ENCODE measurements at places on chromosomes 6 and 20.

DNA sequence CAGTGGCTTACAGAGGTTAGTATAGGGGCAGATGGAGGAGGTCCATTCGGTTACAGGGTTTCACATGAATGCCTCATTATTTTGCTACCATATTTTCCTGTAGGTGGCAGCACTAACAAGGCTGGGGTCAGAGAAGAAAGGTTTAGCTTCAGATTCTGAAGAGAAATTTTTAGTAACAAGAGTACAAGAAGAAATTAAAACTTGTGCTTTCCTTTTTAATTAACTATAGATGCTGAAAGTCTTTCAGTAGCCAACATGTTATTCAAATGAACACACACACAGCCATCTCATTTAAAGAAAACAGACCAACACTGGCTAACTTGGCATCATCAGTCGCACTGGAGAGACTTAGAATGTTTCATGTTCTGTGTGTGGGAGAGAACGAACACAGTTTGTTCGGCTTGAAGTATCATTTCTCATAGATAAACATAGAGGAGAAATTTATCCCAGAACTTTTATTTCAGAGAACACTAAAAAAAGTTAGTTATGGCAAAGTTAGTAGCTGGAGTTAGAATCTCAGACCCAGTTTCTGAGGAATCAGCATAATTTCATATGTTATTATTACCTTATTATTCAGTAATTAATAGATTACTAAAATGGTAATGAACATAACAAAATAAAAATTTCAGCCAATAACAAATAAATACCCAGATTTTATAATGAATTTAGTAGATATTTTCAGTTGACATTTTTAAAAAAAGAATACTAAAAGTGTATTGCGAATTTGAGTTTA, 314.0 kb upstream of the RSPO3 start:
- DNase-seq, result peak; percentile 44

- no peak for DNase-seq
Measured at GRCh38 chr20:33910529-33911327, 83.0 kb upstream of the RALY start.

- DNase-seq, result no peak
Measured at GRCh38 chr20:32019156-32019510, 8.9 kb downstream of the CCM2L start.

GRCh38 chr6:34231566-34232336, 4.9 kb upstream of the HMGA1 start:
- DNase-seq, result no peak

DNA sequence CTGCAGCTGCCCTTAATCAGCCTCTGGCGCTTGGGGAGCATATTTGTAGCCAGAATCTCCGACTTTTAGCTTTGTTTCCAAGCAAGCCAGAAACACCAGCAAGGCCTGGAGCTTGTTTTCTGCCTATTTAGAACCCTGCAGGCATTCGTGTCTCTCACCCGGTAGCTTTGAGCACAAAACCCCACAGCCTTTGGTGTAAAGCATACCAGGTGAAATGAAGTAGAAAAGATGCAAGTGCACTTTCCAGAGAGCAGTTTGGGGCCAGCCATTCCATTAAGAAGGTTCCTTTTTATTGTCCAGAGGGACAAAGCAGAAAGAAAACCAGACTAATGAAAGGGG, 736 bp downstream of the FAM217B start:
- DNase-seq, result no peak

DNA sequence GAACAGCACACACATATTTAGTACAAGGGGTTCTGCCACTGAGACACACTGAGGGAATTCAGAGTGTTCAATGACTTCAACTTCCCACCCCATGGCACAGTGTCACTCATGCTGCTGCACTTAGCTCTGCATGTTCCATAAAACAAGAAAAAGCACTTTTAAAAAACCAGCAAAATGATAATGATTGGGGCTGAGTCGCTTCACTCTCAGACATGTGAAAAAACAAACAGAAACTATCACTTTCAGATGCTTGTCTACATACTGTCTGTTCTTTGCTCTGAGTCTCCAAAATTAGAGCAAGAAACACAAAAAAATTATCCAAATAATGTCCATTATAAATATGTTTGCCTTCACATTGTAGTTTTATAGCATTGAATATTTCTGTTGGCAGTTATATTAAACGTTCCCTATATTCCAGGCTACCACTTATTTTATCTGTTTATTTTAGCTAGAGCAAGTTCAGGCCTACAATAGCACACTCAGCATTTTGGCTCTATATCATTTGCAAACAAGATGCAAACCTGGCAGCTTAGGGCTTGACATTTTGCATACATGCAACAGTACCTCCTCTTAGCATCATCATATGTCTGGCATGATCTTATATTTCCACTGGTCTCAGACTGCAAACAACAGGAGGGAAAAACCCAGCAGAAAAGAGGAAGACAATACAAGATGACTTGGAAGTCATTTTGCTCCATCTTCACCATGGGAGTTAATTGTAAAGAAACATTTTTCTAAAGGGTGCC, 398.8 kb downstream of the HACE1 start:
- no peak for DNase-seq

GRCh38 chr20:25372584-25373336, 17.9 kb downstream of the ABHD12 start:
- DNase-seq, result peak; percentile 92

GRCh38 chr20:38143238-38143645, 21.8 kb downstream of the TGM2 start:
- peak; percentile 63 for DNase-seq

DNA sequence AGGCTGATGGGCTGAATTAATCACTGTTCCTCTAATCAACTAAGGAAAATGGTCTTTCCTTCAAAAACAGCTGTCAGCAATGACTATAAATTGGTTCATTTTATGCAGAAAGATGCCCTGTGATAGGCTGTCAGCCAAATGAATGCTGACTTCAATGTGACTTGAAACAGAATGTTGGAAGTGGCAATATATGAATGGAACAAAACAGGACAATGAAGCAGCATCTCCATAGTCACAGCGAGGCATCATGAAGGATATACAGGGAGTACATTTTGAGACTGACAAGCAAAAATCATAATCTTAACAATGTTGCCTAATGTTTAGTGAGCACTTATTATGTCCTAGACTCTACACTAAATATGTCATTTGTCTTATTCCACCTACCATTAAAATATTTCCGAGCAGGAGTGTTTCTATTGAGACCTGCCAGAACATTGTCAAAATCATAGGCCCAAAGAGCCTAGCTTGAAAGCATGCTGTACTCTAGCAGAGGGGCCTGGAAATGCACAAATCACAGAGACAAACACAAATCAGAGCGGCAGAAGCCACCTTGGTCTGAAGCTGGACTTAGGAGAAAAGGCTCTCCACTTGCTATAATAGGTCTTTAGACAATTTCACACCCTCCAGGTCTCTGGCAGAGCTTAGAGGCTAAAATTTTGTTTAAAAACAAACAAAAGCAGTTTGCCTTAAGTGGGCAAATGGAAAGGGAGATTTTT, 63.3 kb downstream of the FAM50B start:
- no peak for DNase-seq

DNA sequence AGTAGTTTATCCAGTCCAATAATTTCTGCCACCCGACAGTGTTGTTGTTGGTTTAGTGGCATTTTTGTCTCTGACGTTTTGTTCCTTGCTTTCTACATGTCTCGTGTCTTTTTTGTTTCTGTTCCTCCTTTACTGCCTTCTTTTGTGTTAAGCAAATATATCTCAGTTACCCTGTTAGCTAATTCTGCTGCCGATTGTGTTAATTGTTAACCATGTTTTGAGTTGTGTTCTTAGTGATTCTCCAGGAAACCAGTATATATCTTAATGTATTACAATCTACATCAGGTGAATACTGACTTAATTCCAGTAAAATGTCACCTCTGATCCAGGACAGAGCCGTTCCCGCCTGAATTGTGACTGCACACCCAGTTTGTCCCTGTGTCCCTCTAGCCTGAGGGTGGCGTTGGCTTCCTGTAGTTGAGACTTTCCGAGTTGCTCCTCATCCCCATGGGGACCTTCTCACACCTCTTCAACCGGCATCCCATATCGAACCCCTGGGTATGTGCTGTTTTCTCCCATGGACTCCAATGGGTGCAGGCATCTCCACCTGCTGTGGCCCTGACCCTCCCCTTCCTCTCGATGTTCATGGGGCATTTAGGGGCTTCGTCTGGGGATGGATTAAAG, 35.8 kb upstream of the BHLHE23 start:
- DNase-seq, result no peak
